ENCODE measurements at places on chromosomes 12 and 14.

- DNase-seq, result no peak
Observed at GRCh38 chr14:89753828-89754412, 200.6 kb downstream of the EFCAB11 start.

GRCh38 chr12:11688379-11688778, 38.9 kb downstream of the ETV6 start:
- no peak for DNase-seq

GRCh38 chr14:68230950-68231717, 411.6 kb downstream of the RAD51B start:
- DNase-seq, result no peak

- DNase-seq, result peak; percentile 32
Observed at GRCh38 chr12:129651951-129652350, 251.9 kb downstream of the TMEM132D start.

Data from fibroblast of skin of left quadriceps (primary cell).